ENCODE measurements at places on chromosomes 7 and 10.

DNA sequence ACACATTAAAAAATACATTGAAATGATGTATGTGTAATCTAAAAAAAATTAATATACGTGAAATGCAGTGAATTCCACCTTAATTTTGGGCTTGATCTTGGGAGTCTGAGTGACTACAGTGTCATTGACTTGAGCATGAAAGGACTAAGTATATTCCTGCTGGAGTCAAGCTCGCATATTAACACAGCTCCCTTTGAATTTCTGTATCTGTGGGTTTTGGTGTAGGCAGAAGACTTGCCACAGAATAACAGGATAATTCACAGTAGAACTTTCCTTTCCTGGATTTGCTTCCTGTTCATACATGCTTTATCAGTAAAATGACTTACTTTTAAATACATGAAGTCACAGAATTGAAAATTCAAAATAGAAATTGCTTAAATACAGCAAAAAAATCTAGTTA, 55.3 kb downstream of the PPP1R9A start:
- H3K4me1 ChIP-seq: no peaks in the 10 kb centered on the region
- H3K36me3 ChIP-seq: no peaks in the 10 kb centered on the region
- no peak overlapping the region for H3K27ac ChIP-seq
- no peak for DNase-seq

DNA sequence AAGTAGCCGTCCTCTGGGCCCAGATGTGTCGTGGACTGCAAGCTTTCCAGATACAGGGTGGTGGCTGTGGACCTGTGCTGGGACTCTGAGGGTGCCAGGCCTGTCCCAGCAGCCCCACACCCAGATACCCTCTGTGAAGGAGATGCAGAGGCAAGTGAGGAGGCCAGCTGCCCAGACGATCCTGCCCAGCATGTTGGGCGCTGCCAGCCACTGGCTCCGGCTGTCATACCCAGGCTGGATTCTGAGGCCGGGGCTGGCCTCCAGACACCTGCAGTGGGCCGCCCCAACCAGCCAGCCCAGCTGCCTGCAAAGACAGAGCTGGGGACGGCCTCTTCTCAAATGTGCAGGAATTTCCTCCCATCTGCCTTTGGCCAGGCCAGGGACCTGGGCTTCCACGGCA, 39.1 kb upstream of the EBF3 start:
- H3K4me3 ChIP-seq: no peak overlapping the region
- DNase-seq: no peak
- H3K36me3 ChIP-seq: no peaks in the 10 kb centered on the region
- H3K4me1 ChIP-seq: no peaks in the 10 kb centered on the region

DNA sequence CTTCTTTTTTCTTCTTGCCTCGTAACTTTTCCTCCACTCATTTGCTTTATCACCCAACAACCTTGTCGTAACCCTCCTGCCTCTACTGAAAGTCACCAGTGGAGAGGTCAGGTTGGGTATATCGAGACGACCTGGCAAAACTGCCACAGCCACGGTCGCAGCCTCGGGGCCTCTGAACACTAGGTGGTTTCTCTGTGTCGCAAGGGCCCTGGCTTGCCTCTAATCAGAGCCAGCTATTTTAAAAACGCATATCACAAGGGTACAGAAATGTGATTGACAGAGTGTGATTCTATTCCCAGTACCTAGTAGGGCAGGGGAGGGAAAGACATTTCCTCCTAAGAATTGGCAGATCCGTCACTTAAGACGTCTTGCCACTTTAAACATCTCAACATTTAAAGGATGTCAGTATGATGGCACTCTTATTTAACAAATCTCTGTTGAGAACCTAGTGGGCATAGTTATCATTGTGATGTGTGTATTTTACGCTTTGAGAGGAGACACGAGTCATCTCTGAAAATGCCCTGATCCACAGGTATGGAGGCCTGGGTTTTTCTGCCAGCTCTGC, 197.5 kb downstream of the ARHGAP21 start:
- no peak for DNase-seq
- no peaks in the 10 kb centered on the region for H3K36me3 ChIP-seq
- H3K27me3 ChIP-seq: no peaks in the 10 kb centered on the region
- no peak overlapping the region for H3K27ac ChIP-seq
- no peak overlapping the region for H3K4me3 ChIP-seq

GRCh38 chr7:139845443-139845805, 16.4 kb downstream of the TBXAS1 start:
- H3K4me3 ChIP-seq: no peak overlapping the region
- no peaks in the 10 kb centered on the region for H3K27me3 ChIP-seq
- no peaks in the 10 kb centered on the region for H3K4me1 ChIP-seq
- H3K36me3 ChIP-seq: no peaks in the 10 kb centered on the region

DNA sequence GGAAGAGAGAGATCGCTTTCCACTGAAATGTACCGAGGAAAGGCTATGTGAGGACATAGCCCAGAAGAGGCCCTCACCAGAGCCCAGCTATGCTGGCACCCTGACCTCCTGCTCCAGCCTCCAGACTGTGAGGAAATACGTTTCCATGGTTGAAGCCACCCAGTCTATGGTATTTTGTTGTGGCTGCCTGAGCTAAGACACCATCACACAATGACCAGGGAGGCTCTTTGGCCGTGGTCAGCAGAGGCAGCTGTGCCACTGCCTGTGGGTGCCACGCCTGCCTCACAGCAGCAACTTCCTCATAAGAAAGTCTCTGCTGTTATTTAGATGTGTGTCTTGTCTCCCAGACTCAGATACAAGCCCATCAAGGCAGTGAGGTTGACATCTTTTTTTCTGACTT, 182.7 kb upstream of the PLXNA4 start:
- no peaks in the 10 kb centered on the region for H3K36me3 ChIP-seq
- DNase-seq: no peak
- H3K4me1 ChIP-seq: no peaks in the 10 kb centered on the region
- H3K27me3 ChIP-seq: no peaks in the 10 kb centered on the region
- no peak overlapping the region for H3K4me3 ChIP-seq

GRCh38 chr7:36658335-36659171, 65.7 kb downstream of the AOAH start:
- no peaks in the 10 kb centered on the region for H3K36me3 ChIP-seq
- H3K4me1 ChIP-seq: peaks cover 34% of the 10 kb centered on the region
- no peaks in the 10 kb centered on the region for H3K27me3 ChIP-seq
- 0 out of 2 replicates have a peak overlapping the region, but pooled peaks have one; percentile 3 for H3K4me3 ChIP-seq
- DNase-seq: no peak

- H3K27me3 ChIP-seq: no peaks in the 10 kb centered on the region
- H3K4me1 ChIP-seq: no peaks in the 10 kb centered on the region
- no peaks in the 10 kb centered on the region for H3K36me3 ChIP-seq
- H3K27ac ChIP-seq: no peak overlapping the region
- H3K4me3 ChIP-seq: no peak overlapping the region
- no peak for DNase-seq
These were observed 25.9 kb downstream of the DNAH11 start for GRCh38 chr7:21568762-21569161.

DNA sequence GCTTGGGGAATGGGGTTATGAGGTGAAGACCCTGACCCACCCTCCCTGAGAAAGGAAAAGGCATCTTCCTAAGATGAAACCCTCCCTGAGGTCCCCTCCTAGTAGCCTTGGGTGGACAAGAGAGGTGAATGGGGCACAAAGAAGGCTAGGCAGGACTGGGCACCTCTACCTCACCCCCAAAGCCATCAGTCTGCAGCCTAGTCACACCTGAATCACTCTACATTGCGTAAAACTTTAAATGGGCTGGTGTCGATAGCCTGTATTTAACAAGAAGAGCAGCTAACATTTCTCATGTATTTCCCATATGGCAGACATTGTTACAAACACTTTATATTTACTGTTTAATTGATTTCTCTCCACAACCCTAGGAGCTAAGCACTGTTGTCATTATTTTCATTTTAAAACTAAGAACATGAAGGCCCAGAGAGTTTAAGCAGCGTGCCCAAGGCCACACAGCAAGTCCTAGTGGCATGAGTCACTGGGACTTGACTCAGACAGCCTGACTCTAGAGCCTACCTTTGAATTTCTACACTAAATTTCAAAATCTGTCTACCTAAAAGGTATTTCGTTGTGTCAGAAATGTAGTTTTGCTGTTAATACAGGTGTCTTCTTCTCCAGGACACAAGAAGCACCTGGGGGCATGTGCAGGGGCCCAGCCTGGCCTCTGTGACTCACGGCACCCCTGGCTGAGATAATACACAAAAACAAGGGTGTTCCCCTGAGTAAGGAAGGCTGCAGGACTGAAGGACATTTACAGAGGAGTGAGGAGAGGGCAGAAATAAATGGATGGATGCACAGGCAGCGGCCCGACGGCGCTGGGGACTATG, 3.4 kb downstream of the AOC1 start:
- H3K27me3 ChIP-seq: peaks cover 18% of the 10 kb centered on the region
- H3K27ac ChIP-seq: no peak overlapping the region
- no peaks in the 10 kb centered on the region for H3K36me3 ChIP-seq

- no peak overlapping the region for H3K4me3 ChIP-seq
- H3K36me3 ChIP-seq: no peaks in the 10 kb centered on the region
- no peak for DNase-seq
- H3K27me3 ChIP-seq: no peaks in the 10 kb centered on the region
- H3K27ac ChIP-seq: no peak overlapping the region
These were observed 708.4 kb downstream of the POM121L12 start for GRCh38 chr7:53743697-53744402.

DNA sequence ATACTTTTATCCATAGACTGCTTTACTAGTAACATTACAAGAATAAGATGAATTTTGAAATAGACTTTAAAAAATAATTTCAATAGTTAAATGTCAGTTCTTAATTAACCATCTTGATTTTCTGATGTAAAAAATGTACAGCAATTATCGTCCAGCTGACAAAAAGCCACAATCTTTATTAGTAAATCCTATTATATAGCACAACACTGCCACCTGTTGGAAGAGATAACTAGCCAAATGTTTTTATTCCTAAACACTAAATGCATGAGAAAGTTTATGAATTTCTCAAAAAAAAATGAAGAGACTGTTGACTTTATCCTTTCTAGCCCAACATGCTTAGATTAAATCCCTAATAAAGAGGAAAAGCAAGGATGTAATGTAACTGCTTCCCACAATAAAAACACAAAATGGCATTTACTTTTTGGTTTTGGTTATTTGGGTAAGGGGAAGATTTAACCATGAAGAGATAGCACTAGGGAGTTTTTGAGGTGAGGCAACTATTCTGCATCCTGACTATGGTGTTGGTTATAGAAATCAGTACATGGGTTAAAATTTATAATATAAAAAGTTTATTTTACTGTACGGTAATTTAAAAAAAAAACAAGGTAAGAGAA, 8.0 kb downstream of the COA1 start:
- no peaks in the 10 kb centered on the region for H3K27me3 ChIP-seq
- H3K4me3 ChIP-seq: no peak overlapping the region
- no peak for DNase-seq
- no peaks in the 10 kb centered on the region for H3K4me1 ChIP-seq

DNA sequence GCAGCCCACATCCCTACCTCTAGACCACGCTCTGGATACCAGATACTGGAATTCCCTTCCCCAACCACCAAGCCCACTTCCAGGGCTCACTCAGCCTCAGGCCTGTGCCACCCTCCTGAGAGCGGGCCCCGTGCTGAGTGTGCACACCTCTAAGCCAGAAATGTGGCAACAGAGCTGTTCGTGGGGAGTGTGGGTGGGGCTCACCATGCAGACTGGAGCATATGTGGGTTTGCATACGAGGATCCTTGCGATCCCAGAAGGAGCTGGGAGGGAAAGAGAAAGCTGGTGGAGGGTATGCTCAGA, 13.0 kb upstream of the LIMK1 start:
- H3K4me3 ChIP-seq: no peak overlapping the region
- peaks cover 10% of the 10 kb centered on the region for H3K4me1 ChIP-seq
- H3K36me3 ChIP-seq: no peaks in the 10 kb centered on the region
- no peaks in the 10 kb centered on the region for H3K27me3 ChIP-seq
- DNase-seq: no peak
- H3K27ac ChIP-seq: no peak overlapping the region

DNA sequence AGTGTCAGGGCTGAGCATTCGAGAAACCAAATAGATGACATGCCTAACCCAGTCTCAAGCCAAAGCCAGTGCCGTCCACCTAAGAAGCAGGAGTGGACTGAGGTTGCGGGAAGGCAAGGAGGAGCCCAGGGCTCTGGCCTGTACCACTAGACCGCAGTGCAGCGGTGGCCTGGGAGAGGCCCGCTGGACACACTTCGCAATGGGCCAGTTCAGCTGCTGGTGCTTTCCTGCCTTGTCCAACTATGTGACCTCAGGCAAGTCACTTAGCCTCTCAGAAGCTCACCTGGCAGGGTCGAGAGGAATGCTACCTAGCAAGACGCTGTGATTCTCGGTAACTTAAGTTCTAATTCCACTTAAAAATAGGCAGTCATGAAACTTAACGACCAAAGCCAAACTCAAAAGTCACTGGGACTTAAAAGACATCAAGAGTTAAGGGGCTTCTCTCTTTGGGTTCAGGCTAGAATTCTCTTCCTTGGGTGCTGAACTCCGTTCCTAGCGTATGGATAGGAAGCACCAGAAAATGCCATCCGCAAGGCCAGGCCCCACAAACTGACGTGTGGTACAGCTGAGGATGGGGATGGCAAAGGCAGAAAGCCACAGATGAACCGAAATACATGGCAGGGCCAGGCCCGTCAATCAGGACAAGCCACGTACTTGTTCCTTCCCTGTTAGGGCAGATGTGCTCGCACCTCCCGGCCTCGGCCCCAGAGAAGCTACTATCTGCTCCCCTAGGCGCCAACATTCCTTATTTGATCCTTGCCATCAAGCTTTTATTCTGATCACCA, 34.2 kb downstream of the CTBP2 start:
- H3K27me3 ChIP-seq: no peaks in the 10 kb centered on the region
- no peak overlapping the region for H3K4me3 ChIP-seq
- H3K4me1 ChIP-seq: peaks cover 78% of the 10 kb centered on the region
- no peaks in the 10 kb centered on the region for H3K36me3 ChIP-seq
- DNase-seq: no peak

DNA sequence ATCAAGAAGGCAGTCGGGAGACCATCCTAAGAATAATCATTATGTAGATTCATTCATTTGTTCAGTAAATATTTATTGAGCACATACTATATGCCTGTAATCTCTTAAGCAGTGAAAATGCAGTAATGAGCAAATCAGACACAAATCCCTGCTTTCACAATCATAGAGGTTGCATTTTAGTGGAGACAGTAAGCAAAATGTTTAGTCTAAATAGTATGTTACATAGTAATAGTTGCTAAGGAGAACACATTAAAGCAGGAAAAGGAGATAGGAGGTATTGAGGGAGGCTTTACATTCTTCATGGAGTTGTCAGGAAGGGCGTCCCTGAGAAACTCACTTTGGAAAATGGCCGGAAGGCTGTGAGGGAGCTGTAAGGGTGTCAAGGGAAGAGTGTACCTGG, 79.9 kb downstream of the CDK14 start:
- H3K27ac ChIP-seq: no peak overlapping the region
- no peak for DNase-seq
- 0 out of 2 replicates have a peak, but pooled peaks cover 5% of the 10 kb centered on the region for H3K27me3 ChIP-seq
- no peaks in the 10 kb centered on the region for H3K36me3 ChIP-seq
